ENCODE measurements at places on chromosomes 11 and 22.

- no peak overlapping the region for H3K27ac ChIP-seq
- no peaks in the 10 kb centered on the region for H3K4me1 ChIP-seq
- no peaks in the 10 kb centered on the region for H3K36me3 ChIP-seq
- DNase-seq, result no peak
- peaks cover 19% of the 10 kb centered on the region for H3K27me3 ChIP-seq
- no peak overlapping the region for H3K4me3 ChIP-seq
These were observed 18.0 kb upstream of the JHY start for GRCh38 chr11:122864386-122865115.

DNA sequence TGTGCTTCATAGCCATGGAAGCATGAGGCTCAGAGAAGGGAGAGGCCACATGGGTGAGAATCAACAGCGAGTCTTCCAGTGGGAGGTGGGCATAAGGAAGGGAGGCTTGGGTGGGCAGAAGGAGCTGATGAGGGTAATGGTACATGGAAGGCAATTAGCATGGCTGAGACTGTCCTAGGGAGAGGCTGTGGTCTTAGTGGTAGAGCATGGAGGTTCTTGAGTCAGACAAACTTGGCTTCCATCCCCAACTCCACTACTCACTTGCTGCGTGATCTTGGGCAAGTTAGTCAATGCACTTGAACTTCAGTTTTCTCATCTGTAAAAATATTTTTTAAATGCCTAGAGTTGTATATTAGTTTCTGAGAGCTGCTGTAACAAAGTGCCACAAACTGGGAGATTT lies 227.2 kb upstream of the E2F8 start:
- H3K4me3 ChIP-seq, result no peak overlapping the region
- DNase-seq, result no peak
- no peaks in the 10 kb centered on the region for H3K36me3 ChIP-seq
- no peaks in the 10 kb centered on the region for H3K27me3 ChIP-seq
- H3K4me1 ChIP-seq, result no peaks in the 10 kb centered on the region

- peaks cover 48% of the 10 kb centered on the region for H3K27me3 ChIP-seq
- DNase-seq, result no peak
- no peak overlapping the region for H3K4me3 ChIP-seq
- H3K27ac ChIP-seq, result no peak overlapping the region
- H3K36me3 ChIP-seq, result no peaks in the 10 kb centered on the region
These were observed 68.8 kb upstream of the TSPAN18 start for GRCh38 chr11:44657836-44658505.

- no peaks in the 10 kb centered on the region for H3K36me3 ChIP-seq
- H3K27ac ChIP-seq, result no peak overlapping the region
- no peaks in the 10 kb centered on the region for H3K27me3 ChIP-seq
- DNase-seq, result no peak
- H3K4me3 ChIP-seq, result no peak overlapping the region
These were observed 73.2 kb downstream of the FAT3 start for GRCh38 chr11:92297567-92298553.

GRCh38 chr11:128302425-128303186 lies 284.8 kb downstream of the ETS1 start:
- H3K4me3 ChIP-seq, result no peak overlapping the region
- peak; percentile 33 for DNase-seq
- H3K27ac ChIP-seq, result peak overlapping the region; percentile 62
- no peaks in the 10 kb centered on the region for H3K27me3 ChIP-seq
- H3K4me1 ChIP-seq, result peaks cover 26% of the 10 kb centered on the region

DNA sequence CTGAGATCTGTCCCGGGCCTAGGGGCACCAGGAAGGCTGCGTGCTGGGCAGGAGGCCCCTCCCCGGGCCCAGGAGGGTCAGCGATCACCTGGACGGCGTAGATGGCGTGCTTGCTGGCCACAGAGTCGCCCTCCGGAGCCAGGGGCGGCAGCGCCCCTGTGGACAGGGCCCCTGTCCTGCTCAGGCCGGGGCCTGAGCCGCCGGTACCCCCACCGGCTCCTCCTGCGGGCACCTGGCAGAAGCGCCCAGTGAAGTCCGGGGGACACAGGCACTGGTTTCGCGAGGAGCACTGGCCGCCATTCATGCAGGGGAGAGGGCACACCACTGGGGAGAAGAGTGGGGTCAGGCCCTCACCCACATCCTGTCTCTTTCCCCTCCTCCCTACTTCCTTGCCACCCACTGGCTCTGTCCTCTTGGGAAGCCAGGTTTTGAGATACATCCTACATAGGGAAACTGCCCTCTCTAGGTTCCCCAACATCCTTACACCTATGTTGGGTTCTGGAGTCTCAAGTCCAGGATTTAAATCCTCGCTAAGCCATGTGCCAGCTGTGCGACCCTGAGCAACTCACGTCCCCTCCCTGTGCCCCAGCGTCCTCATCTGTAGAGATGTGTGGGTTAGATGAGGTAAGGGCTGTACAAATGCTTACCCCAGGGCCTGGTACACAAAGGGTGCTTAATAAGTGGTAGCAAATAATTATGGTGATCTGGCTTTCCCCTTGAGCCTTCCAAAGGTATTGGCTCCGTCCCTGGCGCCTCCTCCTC lies 3.9 kb downstream of the LTBP3 start:
- H3K27ac ChIP-seq, result no peak overlapping the region
- no peak overlapping the region for H3K4me3 ChIP-seq
- H3K36me3 ChIP-seq, result no peaks in the 10 kb centered on the region
- DNase-seq, result no peak
- no peaks in the 10 kb centered on the region for H3K27me3 ChIP-seq

DNA sequence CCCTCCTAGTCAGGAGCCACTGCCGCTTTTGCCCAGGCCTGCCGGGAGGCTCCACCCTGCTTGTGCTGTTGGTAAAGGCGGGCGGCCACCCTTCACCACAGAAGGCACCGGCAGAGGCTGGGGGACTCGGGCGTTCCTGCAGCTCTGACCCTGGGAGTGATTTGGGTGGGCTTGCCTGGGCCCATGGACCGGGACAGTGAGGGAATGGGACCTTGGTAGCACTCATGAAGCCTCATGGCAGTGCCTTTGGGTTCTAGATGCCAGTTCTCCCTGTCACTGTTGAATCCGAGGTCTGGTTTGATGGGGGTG lies 4.4 kb downstream of the TPCN2 start:
- H3K4me3 ChIP-seq, result no peak overlapping the region
- H3K27ac ChIP-seq, result peak overlapping the region; percentile 93
- peaks cover 5% of the 10 kb centered on the region for H3K36me3 ChIP-seq
- peaks cover 44% of the 10 kb centered on the region for H3K4me1 ChIP-seq

GRCh38 chr11:112538534-112539280 lies 278.0 kb upstream of the PLET1 start:
- H3K27me3 ChIP-seq, result no peaks in the 10 kb centered on the region
- H3K36me3 ChIP-seq, result no peaks in the 10 kb centered on the region
- H3K27ac ChIP-seq, result no peak overlapping the region

DNA sequence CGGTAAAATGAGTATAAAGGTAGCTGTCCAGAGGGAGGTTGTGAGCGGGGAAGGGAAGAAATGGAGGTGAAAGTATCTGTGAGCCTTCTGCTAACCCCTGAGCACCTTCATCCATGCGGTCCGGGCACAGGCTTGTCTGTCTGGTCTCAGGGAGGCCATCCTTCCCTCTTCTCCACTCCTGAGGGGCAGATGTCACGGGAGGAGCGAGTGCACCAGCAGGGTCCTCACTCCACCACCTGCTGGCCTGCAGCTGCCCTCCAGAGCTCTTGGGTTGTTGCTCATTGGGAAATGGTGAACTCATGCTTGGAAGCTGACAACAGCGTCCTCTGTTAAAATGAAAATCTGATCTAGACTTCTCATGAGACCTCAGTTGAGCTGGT lies 33.8 kb upstream of the WNT11 start:
- H3K4me1 ChIP-seq, result no peaks in the 10 kb centered on the region
- no peaks in the 10 kb centered on the region for H3K36me3 ChIP-seq
- no peaks in the 10 kb centered on the region for H3K27me3 ChIP-seq
- H3K27ac ChIP-seq, result no peak overlapping the region

DNA sequence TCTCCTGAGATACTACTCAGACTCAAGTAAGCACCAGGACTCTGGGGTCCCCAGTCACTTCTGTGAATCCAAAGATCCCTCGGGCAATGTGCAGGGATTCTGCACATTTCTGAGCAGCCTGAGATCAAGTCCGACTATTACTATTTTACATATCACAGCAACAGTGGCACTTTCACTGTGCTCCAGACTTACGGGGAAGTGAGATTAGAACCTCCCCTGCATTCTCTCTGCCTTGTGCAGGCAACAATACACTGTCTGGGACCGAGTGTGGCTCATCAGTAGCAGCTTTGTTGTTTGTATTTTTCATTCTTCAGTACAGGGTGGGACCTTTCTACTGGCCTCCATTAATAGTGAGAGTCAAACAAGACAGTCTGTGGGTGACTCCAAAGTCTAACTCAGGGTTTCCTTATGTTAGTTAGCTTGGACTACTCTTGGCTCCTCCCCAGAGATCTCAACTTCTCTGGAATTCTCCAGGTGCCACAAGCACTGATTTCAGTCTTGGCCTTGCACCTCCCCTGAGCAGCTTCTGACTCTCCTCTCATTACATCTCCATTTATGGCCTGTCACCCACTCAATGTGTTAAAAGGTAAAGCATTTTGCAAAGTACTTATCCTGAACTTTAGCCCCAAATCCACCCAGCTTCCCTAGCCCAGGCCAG lies 76.2 kb upstream of the TOP3B start:
- H3K4me3 ChIP-seq, result no peak overlapping the region
- H3K36me3 ChIP-seq, result no peaks in the 10 kb centered on the region
- peaks cover 4% of the 10 kb centered on the region for H3K27me3 ChIP-seq
- no peak for DNase-seq
- H3K4me1 ChIP-seq, result peaks cover 6% of the 10 kb centered on the region

- H3K4me3 ChIP-seq, result no peak overlapping the region
- peaks cover 10% of the 10 kb centered on the region for H3K27me3 ChIP-seq
- H3K36me3 ChIP-seq, result no peaks in the 10 kb centered on the region
- peak; percentile 75 for DNase-seq
- H3K27ac ChIP-seq, result no peak overlapping the region
These were observed 9.8 kb upstream of the FAM111B start for GRCh38 chr11:59097113-59097708.

- no peak overlapping the region for H3K27ac ChIP-seq
- no peak overlapping the region for H3K4me3 ChIP-seq
- DNase-seq, result no peak
- H3K4me1 ChIP-seq, result no peaks in the 10 kb centered on the region
- no peaks in the 10 kb centered on the region for H3K36me3 ChIP-seq
These were observed 47.7 kb downstream of the NFAM1 start for GRCh38 chr22:42384506-42384905.

- no peaks in the 10 kb centered on the region for H3K27me3 ChIP-seq
- DNase-seq, result no peak
- no peak overlapping the region for H3K27ac ChIP-seq
- no peak overlapping the region for H3K4me3 ChIP-seq
These were observed 1396.8 kb downstream of the LRRC4C start for GRCh38 chr11:40062616-40063015.

DNA sequence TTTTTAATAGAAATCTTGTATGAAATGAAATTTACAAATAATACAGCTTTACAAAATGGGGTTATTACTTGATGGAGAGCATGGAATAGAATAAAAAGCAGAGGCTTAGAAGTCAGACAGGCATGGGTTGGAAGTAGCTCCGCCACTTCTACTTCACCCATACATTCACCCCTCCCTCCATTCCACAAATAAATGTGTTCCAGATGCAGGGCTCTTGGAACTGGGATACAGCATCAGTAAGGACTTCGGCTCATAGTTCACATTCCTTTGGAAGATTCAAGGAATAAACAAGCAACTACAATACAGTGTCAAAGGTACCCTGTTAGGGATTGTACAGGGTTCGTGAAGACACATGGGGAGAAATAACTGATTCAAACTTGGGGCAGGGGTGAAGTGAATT lies 156.8 kb downstream of the WNT11 start:
- no peaks in the 10 kb centered on the region for H3K36me3 ChIP-seq
- no peaks in the 10 kb centered on the region for H3K4me1 ChIP-seq
- no peak overlapping the region for H3K27ac ChIP-seq

- H3K27me3 ChIP-seq, result no peaks in the 10 kb centered on the region
- H3K4me3 ChIP-seq, result no peak overlapping the region
- no peaks in the 10 kb centered on the region for H3K4me1 ChIP-seq
- no peak for DNase-seq
- H3K36me3 ChIP-seq, result no peaks in the 10 kb centered on the region
These were observed 110.8 kb downstream of the MORC2 start for GRCh38 chr22:30857791-30858190.

DNA sequence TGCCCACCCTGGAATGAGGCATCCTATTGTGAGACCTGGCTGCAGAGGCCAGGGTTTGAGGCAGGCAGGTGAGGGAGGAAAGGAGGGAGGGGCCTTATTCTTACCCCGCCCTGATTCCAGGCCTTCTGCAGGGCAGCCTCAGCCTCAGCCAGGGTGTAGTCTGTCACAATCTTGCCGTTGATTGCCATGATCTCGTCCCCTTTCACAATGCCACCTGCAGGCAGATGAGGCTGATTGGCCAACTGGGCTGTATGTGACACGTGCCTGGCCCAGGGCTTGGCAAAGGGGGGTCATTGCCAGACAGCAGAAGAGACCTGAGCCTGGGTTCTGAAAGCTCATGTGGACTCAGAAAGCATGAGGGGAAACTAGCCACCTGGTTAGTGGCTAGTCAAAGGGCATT lies 21.4 kb upstream of the ABCC8 start:
- H3K27me3 ChIP-seq, result no peaks in the 10 kb centered on the region
- H3K27ac ChIP-seq, result no peak overlapping the region
- H3K4me1 ChIP-seq, result no peaks in the 10 kb centered on the region
- no peak overlapping the region for H3K4me3 ChIP-seq
- no peaks in the 10 kb centered on the region for H3K36me3 ChIP-seq
- peak; percentile 21 for DNase-seq

- no peaks in the 10 kb centered on the region for H3K36me3 ChIP-seq
- H3K27me3 ChIP-seq, result no peaks in the 10 kb centered on the region
- no peak for DNase-seq
- peaks cover 4% of the 10 kb centered on the region for H3K4me1 ChIP-seq
- H3K27ac ChIP-seq, result peak overlapping the region; percentile 96
These were observed 1.3 kb downstream of the DENND5A start for GRCh38 chr11:9263840-9264315.

DNA sequence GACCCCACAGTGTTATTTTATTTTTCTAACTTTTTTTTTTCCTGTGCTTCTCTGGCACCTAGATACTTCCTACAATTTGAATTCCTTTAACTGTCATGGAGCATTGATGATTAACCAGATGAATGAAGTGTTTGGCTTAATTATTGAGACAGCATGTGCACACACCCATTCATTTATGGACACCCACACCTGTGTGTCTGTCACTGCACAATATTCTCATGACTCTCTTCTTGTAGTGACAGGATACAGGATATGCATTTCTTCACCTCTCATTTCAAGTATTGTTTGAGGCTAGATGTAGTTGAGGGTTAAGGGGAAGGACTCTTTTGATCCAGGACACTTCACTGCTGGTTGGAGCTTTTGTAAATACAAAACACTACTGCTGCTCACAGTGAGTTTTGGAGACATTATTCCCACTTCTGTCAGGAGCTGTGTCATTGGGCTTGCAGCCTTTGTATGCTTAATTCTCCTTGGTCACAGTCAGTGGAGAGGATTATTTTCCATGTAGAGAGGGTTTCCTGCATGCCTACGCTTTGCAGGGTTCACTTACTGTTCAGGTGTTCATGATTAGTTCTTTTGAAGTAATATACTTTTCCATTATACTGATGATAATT lies 33.5 kb downstream of the SPECC1L start:
- DNase-seq, result no peak
- H3K4me3 ChIP-seq, result no peak overlapping the region
- H3K36me3 ChIP-seq, result no peaks in the 10 kb centered on the region
- peak overlapping the region; percentile 87 for H3K27ac ChIP-seq
- H3K4me1 ChIP-seq, result peaks cover 59% of the 10 kb centered on the region
- no peaks in the 10 kb centered on the region for H3K27me3 ChIP-seq
